ENCODE measurements at places on chromosomes 1 and 21.
A peak's percentile ranks its signal among the peaks of the same experiment; 100 is the strongest.

DNA sequence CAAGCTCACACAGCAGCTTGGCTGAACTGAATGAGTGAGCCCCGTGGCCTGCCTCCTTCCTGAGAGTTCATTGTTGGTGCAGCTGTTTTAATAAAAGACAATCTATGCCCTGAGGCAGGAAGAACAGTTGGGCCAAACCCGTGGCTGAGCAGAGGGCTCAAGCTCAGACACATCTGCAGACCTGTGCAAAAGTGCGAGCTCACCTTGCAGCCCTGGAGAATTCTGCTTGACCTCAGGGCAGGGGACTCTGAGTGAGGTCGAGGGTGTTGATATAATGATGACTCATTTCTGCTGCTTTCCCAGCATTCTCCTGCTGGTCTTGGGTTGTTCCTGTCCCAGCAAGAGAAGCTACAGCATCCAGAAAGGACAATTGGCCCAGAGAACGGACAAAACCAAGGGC lies 61.0 kb downstream of the ATP5PO start:
- DNase-seq: no peak

DNA sequence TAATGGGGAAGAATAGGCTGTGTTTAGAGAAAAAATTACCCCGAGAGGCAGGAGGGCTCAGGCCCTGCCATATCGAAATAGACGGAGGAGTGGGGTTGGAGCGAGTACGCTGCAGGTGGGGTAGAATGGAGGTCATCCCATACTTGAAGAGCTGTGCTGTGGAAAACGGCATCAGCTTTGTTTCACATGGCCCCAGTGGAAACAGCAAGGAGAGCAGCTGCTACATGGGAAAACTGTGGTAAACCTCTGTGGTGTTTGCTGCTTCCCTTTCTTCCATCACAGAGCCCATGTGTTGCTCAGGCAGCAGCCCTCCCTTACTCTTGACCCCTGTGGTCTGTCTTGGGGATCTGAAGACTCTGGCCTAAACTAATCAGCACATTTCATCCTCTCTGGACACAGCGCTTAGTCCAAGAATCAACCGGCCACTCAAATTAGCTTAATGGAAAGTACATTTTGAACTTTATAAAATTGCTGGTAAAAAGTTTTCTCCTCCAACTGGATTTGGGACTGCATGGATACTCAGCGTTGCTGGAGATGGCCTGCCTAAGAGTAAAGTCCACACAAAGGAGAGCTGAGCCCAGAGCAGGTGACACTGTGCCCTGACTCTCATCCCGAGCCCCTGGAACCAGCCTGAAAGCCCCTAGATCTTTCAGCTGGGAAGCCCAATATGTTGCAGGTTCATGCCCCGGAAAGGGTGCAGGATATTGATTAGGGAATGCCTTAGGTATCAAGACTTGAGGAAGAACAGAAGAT lies 127.1 kb upstream of the GADD45A start:
- DNase-seq: no peak

GRCh38 chr1:115983584-115983983 lies 7.3 kb downstream of the SLC22A15 start:
- DNase-seq: no peak

GRCh38 chr1:38201431-38201830 lies 154.8 kb upstream of the POU3F1 start:
- no peak for DNase-seq

GRCh38 chr1:29839726-29840125 lies 603.4 kb downstream of the PTPRU start:
- DNase-seq: no peak

GRCh38 chr1:67599085-67599484 lies 85.9 kb upstream of the GADD45A start:
- no peak for DNase-seq

- peak; percentile 16 for DNase-seq
Observed at GRCh38 chr1:16009030-16009460, 5.0 kb downstream of the SRARP start.

DNA sequence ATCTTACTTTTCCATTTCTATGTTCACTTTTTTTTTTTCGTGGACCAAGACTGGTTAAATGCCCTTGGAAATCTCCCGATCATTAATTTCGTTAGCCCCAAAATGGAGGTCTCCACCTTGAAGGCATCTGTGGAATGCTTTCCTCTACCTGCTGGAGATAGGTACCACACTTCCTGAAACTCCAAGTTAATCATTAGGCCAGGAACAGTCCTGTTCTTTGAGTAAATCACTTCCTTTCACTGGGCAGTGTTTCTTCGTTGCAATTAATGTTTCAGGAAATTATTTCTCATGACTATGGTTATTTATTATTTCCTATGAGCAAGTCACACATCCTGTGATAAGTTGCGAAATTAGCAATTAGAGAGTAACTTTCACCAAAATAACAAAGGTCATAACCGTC lies 225.2 kb upstream of the LYPLAL1 start:
- no peak for DNase-seq

DNA sequence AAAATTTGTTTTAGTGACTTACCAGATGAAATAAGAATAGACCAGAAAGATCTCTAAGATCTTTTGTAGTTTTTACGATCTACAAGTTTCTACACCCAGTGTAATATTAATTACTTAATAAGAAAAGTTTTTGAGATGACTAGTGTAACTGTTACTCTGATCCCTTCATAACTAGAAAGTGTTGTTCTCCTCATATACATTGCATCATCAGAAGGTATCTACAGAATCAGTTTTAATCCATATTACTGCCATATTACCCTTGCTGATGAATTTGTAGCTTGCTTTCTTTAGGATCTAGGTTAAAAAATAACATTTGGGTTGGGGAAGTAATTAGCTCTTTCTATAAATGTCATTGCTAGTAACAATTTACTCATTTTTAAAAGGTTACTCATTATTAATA lies 72.5 kb downstream of the GPR161 start:
- no peak for DNase-seq

DNA sequence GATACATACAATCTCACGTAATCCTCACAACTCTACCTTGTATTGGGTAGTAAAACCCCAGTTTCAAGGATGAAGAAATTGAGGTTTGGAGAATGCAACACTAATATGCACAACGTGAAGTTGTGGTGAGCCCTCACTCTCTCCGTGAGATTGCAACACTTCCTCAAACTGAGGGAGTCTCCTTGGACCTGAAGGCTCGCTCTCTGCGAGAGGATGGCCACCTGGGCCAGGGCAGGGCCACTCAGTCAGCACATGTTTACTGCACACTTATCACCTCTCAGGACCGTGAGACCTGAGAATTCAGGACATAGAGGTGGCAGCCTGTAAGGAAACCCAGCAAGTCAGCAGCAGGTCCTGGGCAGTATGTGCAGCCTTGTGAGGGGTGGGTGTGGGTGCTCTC lies 8.7 kb downstream of the SH3BP5L start:
- DNase-seq: no peak

DNA sequence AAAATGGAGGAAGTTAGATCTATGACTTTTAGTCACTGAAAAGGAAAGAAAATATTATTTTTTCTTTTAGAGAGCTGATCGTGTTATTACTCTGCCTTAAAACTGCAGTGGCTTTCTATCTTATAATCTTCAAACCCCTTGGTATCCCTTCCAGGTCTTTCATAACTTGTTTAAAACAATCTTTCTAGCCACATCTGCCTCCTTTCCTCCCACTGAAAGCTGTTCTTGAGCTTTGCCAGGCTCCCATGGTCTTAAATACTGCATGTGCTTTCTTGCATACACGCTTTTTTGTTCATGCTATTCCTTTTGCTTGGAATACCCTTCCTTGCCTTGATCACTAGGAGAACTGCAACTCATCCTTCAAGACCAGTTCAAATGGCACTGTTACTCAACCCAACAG lies 65.9 kb upstream of the GADD45A start:
- no peak for DNase-seq

- DNase-seq: no peak
Observed at GRCh38 chr1:23286401-23286800, 57.7 kb downstream of the HNRNPR start.

DNA sequence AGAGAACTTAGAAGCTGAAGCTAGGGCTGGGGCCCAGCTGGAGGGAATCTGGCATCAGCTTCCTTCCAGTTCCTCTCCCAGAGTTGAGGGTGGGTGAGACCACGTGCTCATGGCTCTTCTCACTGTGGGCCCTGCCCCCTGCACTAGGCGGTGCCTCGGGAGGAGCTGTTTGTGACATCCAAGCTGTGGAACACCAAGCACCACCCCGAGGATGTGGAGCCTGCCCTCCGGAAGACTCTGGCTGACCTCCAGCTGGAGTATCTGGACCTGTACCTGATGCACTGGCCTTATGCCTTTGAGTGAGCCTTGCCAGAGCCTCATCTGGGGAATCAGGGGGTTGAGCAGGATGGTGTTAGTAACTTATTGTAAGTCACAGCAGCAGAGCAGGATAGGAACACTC lies 16.1 kb downstream of the AKR1A1 start:
- no peak for DNase-seq

- no peak for DNase-seq
Observed at GRCh38 chr21:25964015-25964414, 206.6 kb downstream of the APP start.

DNA sequence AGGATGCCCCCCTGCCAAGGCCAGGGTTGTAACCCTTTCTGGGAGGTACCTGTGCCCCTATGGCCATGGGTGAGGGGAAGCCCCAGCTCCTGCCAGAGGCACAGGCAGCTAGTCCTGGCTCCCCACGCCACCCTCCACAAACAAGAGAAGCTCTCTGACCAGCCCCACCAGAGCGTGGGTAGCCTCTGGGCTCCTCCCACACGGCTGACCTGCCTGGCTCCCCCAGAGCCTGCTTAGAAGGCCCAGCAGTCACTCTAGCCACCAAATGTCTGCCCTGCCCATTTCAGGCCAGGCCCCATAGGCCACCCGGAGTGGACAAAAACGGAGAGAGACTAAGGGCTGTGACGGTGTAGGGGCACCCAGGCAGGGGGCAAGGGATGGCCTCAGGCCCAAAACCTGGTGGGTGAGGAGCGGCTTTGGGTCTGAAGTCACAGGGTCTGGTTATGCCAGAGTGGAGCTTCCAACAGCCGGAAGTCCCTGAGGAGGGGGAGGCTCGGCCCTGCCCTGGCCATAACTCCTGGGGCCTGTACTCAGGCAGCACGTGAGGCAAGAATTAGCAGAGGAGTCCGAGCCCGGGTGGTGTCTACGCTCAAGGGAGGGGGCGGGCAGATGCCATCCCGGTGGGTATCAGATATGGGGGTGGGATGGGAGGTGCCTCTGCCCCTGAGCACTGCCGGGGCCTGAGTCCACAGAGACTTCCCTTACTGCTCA lies 155.4 kb downstream of the CASZ1 start:
- DNase-seq: no peak

DNA sequence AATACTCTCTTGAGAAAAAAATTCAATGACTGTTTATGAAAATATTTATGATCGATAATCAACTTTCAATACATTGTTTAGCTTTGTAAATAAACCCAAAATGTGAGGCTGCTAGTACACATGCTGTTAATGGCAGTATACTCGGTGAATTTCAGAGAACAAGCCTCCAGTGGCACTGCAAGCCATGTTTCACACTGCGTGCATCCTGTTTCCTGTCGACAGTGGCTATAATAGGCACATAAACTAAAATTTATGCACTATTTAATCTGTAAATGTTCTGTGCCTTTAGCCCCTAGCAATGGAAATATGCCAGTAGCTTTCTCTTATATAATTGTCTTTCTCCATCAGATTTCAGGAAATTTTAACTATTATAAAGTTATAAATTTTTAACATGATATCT lies 26.3 kb upstream of the RGS18 start:
- no peak for DNase-seq

DNA sequence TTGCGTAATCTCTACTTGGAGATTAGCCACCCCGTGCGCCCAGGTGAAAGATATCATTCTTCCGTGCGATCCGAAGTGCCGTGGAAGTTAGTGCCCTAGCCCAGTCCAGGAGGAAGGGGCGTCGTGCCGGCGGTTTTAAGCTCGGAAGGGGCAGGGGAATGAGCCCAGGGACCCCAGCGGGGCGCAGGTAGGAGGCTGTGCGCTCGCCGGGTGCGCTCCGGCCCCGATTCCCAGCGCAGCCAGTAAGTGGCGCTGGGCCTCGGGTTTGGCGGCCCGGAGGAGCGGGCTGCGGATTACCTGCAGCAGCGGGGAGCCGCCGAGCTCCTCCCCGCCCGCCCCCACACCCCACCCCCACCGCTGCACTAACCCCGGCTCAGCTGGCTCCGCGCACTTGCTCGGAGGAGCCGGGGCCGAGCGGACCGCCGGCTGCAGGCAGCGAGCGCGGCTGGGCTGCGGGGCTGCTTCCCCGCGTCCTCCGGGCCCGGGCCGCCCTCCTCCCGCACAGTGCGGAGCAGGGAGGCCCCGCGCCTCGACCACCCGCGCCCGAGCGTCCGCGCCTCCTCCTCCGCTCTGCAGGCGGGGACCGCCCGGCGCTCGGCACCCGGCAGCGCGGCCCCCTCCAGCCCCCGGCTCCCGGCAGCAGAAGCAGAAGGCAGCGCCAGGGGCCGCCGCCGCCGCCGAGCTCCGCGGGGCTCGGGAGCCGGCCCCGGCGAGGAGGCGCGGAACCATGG lies at the start of gene RYR2:
TSS of gene RYR2 (plus strand) at position 390 of the 731 bp plus-strand sequence. CDS start at position 728, 338 bp downstream.
- DNase-seq: no peak

GRCh38 chr1:109959974-109960744 lies 24.4 kb upstream of the AHCYL1 start:
- peak; percentile 5 for DNase-seq

DNA sequence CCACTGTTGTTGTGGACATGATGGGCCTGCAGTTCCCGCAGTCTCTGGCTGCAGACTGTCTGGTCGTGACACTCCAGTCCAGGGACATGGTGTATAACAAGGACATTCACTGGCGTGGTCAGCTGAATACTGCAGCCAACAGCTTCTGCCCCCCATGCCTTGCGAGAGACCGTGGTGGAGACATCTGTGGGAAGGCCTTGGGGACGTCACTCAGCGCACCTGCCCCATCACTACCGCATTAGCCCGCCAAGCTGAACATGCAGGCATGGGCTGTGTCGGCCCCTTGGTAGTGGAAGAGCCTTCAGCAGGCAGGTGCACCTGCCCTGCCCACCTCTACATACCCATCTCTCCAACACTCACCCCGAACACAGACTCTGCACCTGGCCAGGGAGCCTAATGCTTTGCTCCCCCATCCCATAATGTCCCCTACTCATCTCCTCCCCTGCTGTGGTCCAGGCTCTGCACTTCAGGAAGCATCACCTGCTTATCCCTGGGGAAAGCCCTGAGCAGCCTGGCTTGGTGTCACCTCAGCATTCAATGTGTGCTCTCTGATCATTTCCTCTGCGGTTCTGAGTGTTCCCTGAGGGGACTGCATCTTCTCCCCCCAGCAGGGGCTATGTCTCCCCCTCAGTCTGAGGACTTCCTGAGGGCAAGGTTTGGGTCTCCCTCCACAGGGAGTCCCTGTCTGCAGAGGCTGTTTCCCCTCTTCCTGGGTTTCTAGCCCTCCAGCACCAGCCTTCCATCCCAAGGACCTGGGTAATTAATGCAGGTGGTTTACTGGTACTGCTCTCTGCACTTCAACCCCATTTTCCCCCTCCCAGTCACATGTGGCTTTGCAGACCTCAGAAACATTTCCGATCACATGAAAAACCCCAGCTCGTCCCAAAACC lies 3.2 kb downstream of the PGLYRP4 start:
- DNase-seq: peak; percentile 91

GRCh38 chr1:40266786-40267535 lies 8.9 kb downstream of the ZMPSTE24 start:
- no peak for DNase-seq

- DNase-seq: no peak
Observed at GRCh38 chr1:4461726-4462290, 192.6 kb upstream of the AJAP1 start.

Measured in NCI-H187 (cell line).